Stimulated activated CD4-positive, alpha-beta T cell treated with anti-CD3 and anti-CD28 coated beads, TNF-alpha, amount 100 ng/mL, for 1 hour (primary cell): ENCODE measurements at places on chromosomes 13 and 19.

GRCh38 chr13:97028441-97029299 lies 34.4 kb upstream of the OXGR1 start:
- DNase-seq, result peak; percentile 21

GRCh38 chr13:113724016-113724758 lies 34.8 kb upstream of the TMEM255B start:
- DNase-seq, result no peak

DNA sequence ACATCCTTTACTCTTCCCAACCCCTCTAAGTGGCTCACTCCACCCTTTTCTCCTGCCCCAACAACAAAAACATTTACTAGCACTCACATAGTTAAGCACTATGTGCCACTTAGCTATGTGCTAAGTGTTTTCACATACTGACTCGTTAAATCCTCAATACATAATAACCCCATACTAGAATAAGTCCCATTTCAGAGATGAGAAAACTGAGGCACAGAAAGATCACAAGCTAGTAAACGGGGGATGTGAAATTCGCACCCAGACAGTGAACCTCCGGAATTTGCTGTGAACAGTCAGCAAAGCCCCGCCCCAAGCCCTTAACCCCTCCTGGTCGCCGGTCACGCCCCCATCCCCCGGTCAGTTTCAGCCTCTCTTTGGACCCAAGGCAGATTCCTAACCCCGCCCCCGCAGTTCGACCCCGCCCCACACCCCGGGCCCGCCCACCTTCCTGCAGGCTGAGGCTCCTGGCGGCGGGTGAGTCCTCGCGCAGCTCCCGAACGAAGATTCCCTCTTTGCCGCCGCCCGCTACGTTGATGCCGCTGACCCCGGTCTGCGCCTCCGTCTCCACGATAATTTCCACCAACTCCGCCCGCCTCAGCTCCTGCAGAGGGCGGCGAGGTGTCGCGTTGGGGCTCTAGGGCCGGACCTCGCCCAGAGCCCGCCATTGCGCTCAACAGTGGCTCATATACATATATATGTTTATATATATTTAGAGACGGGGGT lies 9.8 kb downstream of the PRX start:
- DNase-seq, result peak; percentile 29

DNA sequence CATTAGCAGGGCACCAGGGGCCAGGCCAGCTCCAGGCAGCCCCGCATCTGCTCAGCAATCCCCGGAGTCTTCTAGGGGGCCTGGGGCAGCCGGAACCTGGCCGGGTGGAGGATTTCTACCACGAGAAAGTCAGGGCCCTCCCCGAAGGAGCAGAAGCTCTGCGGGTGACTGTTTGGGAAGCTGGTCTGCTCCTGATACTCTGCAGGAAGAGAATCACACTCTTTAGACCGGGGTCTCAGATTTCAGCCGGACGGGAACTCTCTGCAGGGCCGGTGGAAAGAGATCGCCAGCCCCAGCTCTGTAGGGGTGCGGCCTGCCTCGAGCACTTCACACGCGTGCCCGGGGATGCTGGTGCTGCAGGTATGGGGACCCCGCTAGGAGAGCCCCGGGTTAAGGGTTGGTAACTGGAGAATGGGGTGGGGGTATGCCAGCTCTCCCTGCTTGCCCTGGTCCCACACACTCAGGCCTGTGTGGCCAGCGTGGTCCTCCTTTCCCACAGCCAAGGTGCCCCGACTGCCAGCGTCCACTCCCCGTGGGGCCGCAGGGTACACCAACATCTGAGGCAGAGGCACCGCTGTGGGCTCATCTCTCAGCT lies 20.1 kb downstream of the RASA3 start:
- no peak for DNase-seq

DNA sequence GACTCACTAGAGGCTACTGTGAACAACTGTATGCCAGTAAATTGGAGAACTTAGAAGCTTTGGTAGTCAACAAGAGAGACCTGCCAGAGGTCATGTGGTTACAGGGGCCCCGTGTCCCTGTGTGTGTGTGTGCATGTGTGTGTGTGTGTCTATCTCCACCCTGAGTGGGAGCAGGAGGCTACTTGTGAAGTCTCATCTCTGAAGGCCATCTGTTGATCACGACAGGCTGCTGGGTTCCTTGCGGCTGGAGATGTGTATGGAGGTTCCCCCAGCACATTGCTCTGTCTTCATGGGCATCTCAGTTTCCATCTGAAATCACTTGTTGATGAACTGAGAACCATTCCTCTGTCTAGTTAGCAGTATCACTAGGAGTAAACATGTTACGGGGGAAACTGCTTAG lies 58.2 kb upstream of the TEX29 start:
- DNase-seq, result no peak

DNA sequence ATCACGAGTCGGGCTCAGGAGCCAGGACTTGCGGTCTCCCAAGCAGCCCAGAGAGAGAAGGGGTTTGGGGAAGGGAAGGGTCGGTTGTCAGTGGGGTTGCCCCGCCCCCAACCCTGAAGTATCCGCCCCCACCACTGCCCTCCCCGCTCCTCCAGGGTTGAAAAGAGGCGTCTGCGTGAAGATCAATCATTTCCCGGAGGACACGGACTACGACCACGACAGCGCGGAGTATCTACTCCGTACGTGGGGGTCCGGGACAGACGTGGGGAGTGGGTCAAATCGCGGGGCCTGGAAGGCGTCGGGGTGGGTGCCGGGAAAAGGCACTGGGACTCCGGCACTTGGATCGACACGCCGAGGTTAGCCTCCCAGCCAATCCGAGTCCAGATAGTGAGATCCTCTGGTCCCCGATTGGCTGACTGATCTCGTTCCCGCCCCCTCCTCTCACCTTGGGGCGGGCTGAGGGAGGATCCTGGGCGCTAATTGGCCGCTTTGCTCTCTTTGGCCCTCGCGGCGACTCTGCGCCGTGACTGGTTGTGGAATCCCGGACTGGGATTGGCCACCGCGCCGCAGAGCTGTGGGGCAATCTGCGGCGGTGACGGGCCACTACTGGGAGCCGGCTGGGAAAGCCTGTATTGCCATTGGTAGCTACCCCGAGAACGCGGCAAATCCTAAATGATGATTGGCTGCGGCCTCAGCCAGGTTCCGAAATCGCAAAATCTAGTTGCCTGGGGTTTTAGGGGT lies 13.3 kb upstream of the CACNG6 start:
- no peak for DNase-seq

DNA sequence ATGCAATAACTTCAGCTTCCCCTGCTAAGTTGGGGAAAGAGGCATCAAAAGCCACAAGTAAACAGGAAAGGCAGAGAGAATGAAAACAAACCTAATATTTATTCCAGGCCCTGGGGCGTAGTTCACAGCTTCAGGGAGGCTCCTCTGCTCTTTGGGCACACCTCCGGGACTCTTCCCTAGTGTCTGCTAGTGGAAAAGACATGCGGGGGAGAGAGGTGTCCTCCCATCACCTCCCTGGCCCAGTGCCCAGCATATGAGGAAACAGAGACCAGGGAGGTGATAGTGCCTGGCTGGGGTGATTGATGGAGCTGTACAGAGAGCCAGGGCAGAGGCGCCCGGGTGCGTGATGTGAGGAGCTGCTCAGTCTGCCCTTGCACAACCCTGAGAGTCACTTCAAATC lies 71.0 kb downstream of the RASL11A start:
- DNase-seq, result no peak

DNA sequence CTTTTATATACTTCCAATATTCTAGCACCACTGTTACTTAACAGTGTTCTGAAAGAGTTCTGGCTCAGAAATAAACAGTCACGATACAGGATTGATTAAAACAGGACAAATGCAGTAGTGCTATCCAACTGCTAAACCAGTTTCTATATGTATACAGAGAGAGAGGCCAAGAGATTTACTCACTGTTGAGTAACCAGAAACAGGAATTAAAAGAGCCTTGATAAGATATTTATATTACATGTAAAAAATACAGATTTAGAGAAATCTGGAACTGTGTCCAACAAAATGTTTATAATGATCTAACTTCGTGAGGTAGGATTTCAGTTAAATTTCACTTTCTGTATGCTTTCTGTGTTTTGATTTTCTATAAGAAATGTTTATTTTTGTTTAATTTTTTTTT lies 116.6 kb downstream of the CDK8 start:
- DNase-seq, result no peak

DNA sequence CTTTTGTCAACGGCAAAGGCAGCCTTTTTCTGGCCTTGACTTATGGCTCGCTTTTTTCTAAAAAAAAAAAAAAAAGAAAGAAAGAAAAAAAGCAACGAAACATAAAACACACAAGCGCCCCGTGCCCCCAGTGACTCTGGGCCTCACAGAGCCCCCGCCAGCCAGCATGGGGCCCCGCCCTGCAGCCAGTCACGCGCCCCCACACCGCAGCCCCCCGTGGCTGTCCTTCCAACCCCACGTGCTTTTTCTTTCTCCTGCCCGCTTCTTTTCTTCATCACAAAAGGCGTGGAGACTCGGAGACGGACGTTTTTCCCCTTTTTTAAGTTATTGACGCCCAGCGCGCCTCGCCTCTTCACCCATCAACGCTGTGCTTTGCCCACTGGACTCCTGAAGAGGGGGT lies 14.4 kb upstream of the GNA15 start:
- DNase-seq, result no peak
